Urothelium cell line (cell line): ENCODE measurements at places on chromosomes 6 and 20.

DNA sequence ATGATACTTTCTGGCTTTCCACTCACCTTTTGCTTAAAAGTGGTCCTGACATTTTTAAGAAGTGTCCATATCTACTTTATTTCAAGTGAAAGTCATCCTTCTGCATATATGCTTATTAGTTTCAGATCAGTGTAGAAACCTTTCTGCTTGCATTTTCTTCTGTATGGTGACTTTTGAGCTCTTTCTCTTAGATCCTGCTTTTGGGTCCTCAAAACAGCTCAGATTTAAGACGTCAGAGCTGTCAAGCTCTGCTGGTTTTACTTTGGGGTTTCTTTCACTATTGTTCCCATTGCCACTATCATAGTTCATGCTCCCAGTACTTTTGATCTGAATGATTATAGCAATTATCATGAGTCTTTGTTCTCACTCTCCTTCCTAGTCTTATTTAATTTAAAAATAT lies 41.7 kb downstream of the BCKDHB start:
- DNase-seq, result no peak

DNA sequence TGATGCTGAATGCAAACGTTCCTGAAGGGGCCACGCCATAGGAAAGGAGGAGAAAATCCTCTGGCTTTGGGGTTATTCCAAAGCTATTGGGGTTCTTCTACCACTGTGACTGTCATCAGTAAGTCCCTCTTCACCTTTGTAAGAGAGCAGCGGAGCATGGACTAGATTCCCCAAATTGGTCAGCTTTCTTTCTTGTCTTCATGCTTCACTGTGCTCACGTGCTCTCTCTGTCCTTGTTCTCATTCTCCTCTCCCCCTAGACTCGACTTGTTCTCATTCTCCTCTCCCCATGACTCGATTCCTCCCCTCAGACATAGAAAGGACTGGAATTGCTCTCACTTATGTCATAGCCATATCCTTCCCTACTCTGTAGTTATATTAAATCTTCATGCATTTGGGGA lies 54.8 kb upstream of the ADGRG6 start:
- DNase-seq, result no peak

DNA sequence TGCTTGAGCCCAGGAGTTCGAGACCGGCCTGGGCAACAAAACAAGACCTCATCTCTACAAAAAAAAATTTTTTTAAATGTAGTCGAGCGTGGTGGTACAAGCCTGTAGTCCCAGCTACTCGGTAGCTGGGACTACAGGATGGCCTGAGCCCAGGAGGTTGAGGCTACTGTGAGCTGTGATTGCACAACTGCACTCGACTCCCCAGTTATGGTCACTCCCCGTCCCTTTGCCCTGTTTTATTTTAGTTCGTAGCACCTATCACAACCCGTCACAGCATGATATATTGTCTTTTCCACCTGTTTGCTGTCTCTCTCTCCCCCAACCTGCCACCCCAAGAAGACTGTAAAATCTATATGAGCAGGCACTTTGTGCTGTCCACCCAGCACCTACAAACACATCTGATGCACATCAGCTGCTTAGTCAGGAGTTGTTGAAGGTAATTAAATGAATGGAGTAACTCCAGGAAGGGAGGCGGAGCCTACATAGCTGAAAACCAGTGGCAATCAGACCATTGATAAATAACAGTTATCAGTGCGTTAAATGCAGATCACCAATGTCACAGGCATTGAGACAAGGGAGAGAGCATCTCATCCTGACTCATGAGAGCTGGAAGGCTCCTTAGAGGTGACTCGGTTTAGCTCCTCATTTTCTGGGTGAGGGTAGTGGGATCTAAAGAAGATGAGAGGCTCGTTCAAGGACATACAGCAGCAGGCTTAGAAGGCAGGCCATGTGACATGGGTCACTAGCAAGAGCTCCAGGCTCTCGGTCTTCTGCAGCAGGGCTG lies 14.4 kb upstream of the XRN2 start:
- no peak for DNase-seq

DNA sequence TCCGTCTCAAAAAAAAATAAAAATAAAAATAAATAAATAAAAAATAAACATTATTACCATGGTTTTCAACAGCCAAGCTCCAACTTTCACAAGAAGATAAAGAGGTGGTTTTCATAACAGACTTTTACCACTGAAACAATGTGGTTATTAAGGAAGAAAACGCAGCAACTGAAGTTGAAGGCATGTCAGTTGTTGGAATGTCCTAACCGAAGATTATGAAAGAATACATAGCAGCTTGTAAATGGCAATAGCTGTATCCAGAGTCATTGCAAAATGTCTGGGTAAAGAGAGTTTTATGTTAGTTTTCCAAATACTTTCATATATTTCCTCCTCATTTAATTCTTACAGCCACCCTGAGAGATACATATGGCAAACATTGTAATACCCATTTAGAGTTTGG lies 161.6 kb upstream of the MARCKS start:
- no peak for DNase-seq

- no peak for DNase-seq
Measured at GRCh38 chr6:53671111-53671510, 5.6 kb upstream of the KLHL31 start.

GRCh38 chr20:36468149-36469000 lies 72.9 kb upstream of the MYL9 start:
- DNase-seq, result no peak

DNA sequence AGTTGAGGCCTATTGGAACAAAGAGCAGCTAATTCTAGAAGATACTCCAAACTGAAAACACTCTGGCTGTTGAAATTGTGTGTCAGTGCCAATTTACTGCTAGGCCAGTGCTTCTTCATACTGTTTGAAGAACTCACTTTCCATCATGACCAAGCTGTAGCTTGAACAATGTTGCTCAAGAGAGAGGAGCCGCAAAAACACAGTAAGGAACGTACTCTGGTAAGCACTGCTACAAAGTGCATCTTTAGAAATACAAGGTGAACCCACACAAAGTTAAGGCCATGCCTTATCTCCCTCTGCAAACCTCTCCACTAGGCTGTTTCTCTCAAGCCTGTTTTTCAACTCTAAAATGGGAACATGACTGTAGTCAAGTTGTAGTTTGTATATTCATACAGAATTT lies 74.5 kb upstream of the TULP1 start:
- no peak for DNase-seq

DNA sequence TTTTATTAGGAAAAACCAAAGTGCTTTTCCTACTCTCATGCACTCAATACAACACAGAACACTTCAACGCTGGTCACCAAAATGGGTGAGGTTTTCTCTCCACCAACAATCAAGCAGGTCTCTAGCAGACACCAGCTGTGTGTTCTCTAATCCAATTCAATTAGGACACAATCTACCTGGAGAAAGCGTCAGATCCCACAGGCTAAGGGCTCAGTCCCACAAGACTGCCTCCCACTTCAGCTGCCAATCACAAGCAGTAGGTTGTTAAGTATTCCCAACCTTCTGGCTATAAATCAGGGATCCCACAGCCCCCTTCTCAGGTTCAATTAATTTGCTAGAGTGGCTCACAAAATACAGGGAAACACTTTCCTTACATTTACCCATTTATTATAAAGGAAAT lies 47.7 kb downstream of the STMND1 start:
- no peak for DNase-seq

GRCh38 chr6:39367700-39368099 lies 45.2 kb upstream of the KCNK16 start:
- no peak for DNase-seq

DNA sequence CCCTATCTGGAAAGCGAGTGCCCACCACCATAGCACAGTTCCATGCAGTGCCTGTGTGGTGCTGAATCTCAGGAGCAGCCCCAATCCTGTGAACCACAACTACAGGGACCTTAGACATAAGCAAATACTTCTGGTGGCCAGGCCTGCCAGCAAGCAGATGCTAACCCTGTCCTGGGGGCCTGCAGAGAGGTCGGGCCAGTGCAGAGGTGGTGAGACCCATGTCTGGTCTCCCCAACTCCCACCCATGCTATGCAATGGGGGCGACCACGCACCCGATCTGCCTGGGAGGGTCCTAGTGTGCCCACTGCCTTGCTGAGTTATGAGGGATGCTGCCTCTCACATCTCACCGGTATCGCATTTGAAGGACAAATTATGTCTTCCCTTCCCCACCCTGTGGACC lies 151.6 kb upstream of the ZNF337 start:
- DNase-seq, result no peak

GRCh38 chr6:101537753-101538316 lies 144.3 kb downstream of the GRIK2 start:
- DNase-seq, result no peak

DNA sequence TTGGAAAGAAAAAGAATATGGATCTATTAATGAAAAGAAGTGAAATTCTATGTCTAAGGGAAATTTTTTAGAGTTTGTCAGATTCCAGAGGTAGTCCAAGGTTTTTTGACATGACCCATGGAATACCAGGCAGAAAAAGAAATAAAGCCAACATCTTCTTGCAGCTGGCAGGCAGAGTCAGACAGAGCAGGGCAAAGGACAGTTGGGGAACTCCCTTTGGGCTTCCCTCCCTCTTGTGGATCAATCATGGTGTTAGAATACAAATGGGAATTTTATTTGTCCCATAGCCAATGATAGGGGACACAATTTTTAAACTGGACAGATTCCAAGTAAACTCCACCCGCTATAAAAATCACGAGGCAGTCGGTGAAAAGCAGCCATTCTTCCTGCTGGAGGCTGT lies 92.1 kb upstream of the TAB2 start:
- no peak for DNase-seq

- DNase-seq, result peak; percentile 11
Measured at GRCh38 chr6:135534773-135535380, 37.3 kb upstream of the AHI1 start.

- DNase-seq, result peak; percentile 38
Measured at GRCh38 chr6:140538926-140539325, 1164.5 kb upstream of the CITED2 start.

GRCh38 chr20:2767768-2768631 lies 32.4 kb downstream of the CPXM1 start:
- no peak for DNase-seq

DNA sequence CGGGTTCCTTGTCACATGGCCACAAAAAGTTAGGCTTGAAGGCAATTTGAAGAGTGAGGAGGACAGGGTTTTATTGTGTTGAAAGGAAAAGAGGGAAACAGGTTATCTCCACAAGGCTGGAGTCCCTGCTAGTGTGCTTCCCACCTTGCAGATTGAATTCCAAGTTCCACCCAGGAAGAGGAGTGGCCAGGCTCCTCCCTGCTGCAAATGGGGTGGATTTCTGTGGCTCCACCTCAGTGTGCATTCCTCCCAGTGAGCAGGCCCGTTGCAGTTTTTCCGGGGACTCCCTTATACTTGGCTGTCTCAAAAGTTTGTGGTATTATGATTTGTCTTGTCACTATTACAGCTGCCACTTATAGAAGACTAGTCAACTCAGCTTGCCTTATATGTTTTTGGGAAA lies 281.8 kb upstream of the PLCB4 start:
- no peak for DNase-seq

GRCh38 chr20:41137614-41138474 lies 501 bp downstream of the PLCG1 start:
- DNase-seq, result peak; percentile 89

DNA sequence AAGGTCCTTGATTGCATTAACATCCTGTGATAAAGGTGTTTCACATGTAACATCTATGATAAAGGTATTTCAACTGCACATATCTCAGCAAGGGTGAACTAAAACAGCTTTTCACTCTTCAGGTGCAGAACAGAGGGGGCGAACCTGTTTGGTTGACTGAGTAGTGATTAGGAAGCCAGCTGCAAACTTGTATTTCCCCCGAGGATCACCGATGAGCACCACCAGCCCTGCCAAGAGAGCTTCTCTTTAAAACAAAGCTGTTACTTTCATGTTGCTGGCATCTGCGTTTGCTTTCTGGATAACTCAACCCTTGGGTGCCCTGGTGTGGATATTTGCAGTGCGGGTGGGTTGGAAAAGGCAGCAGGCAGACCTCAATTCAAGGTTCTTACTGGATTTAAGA lies 39.6 kb downstream of the JAG1 start:
- DNase-seq, result no peak

- DNase-seq, result no peak
Measured at GRCh38 chr6:165869526-165869925, 206.5 kb upstream of the PDE10A start.

- no peak for DNase-seq
Measured at GRCh38 chr6:3741477-3741871, 10.0 kb downstream of the PXDC1 start.

GRCh38 chr20:23226612-23227265 lies 123.9 kb upstream of the NXT1 start:
- DNase-seq, result no peak

DNA sequence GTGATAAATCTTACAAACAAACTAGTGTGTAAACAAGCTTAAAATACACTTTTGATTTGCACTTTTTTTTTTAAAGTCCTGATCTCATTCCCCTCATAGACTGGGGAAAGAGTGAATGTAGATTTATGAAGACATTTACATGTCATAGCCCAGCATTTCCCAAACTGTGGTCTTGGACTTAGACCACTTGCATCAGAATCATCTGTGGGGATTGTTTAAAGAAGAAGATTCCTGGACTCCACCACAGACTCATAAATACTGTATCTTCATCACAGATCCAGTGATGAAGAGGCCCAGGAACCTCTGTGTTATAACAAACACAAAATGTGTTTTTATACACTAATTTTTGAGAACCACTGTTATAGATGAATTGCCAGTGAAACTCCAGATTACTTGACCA lies 99.5 kb downstream of the KCNQ5 start:
- DNase-seq, result no peak

- DNase-seq, result no peak
Measured at GRCh38 chr6:4678506-4679300, 97.5 kb upstream of the CDYL start.

DNA sequence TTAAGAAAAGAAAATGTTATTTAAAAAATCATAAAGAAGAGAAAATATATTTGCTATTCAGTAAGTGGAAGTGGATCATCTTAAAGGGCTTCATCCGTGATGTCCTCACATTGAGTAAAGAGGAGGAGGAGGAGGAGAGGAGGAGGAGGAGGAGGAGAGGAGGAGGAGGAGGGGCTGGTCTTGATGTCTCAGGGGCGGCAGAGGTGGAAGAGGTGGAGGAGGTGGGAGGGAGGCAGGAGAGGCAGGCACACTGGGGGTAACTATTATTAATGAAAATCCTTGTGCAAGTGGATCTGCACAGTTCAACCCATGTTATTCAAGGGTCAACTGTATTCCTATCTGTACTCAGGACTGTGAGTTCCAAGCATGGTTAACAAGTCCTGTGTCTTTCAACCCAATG lies 47.0 kb upstream of the EDN1 start:
- DNase-seq, result no peak
